ENCODE measurements at places on chromosomes 4 and X.

DNA sequence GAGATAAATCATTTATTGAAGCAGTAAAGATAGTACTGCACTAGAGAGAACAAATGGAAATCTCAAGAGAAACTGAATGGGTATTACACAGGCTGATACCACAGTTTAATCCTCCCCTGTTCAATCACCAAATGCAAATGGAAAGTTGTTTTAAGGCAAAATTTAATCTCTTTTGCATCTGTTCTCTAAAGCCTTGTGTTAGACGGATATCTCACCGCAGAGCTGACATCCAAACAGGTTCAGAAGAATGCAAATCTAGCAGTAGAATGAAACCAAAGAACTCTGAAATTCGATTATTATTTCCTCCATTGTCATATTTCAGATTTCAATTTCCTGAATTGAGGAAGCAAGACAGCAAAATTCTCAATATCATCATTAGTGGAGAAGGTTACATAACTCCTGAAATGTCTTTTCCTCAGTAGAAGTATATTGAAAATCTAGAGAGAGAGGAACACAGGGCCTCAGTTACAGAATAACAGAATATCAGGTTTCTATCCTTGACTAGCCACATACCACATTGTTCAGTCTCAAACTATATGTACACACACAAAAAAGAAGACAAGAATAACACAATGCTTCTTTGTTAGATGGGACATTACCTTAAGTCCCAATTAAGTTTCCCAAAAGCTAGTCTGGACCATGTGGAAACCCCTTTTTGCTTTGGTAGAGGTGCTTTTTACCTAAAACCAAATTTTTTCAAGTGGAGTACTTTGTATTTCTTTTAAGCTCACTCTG lies 94.1 kb upstream of the BANK1 start:
- no peak for DNase-seq

DNA sequence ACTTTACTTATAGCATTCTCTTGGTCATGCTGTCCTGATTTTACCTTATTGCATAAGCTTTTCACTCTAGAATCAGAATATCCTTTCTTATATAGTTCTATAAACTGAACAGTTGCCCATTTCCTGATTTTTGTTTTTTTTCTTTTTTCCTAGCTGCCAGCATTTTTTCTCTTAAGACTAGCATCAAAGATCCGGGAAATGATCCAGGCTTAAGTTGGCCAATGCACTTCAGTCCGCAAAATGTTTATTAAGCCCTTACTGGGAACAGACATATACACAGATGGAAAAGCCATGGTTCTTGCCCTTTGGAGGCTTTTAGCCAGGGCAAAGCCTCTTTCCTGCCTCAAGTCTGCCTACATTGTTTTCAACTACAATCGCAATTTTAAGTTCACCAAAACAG lies 10.1 kb upstream of the BMP2K start:
- no peak for DNase-seq

GRCh38 chrX:106606571-106606970 lies 5.2 kb upstream of the RADX start:
- no peak for DNase-seq

DNA sequence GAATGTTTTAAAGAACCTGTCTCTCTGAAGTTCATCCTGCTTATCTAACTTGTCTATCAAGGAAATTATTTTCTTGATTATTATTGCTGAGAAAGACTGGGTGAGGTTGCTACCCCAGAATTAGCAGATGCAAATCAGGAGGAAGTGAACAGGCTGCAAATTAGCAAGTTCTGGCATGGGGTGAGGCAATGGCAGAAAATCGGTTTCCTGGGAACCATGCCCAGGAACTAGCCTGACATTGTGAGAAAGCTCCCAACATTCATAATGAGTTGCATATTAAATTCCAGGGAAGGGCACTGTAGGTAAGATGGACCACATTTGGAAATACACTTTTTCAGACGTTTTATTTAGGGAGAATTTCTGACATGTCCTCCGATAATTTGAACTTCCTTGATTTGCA lies 11.6 kb downstream of the ARSF start:
- DNase-seq, result no peak

DNA sequence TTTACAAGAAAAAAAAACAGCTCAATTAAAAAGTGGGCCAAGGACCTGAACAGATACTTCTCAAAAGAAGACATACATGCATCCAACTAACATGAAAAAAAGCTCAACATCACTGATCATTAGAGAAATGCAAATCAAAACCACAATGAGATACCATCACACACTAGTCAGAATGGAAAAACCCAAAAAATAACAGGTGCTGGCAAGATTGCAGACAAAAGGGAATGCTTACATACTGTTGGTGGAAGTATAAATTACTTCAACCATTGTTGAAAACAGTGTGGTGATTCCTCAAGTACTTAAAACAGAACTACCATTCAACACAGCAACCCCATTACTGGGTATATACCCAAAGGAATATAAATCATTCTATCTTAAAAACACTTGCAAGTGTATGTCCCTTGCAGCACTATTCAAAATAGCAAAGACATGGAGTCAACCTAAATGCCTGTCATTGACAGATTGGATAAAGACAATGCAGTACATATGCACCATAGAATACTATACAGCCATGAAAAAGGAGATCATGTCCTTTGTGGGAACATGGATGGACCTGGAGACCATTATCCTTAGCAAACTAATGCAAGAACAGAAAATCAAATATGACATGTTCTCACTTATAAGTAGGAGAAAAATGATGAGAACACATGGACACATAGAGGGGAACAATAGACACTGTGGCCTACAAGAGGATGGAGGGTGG lies 97.6 kb downstream of the RAB28 start:
- no peak for DNase-seq

DNA sequence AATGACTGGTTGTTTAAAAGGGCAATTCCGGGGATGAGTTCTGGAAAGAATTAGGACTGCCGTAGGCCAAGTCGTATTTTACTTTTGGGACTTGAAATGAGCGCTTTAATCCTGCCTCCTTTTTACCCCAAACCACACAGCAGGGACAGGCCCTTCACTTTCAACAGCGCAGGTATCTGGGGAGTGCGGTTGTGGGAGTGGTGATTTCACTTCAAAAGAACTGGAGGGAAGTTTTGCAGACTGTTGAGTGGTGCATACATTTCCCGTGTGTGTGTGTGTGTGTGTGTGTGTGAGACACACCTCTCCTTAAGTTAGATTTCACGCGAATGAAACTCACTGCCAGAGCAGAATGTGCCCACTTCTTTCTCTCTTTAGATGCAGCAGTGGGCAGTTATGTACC lies 2.8 kb downstream of the NHS start:
- DNase-seq, result no peak

- no peak for DNase-seq
Measured at GRCh38 chr4:128451270-128451905, 163.8 kb upstream of the PGRMC2 start.

DNA sequence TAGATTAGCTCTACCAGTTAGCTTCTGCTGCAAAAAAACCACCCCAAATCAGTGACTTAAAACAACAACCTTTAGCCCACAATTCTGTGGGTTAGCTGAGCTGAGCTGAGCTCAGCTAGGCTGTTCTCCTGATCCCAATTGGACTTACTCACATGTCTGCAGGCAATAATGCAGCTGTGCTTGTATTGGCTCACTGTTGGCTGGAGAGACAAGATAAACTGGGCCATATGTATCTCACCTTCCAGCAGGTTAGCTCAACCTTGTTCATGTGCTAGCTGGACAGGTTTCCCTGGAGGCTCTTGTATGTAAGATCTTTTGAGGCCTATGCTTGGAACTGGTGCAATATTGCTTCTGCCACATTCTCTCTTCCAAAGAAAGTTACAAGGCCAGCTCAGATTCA lies 261.5 kb upstream of the ADGRL3 start:
- no peak for DNase-seq

DNA sequence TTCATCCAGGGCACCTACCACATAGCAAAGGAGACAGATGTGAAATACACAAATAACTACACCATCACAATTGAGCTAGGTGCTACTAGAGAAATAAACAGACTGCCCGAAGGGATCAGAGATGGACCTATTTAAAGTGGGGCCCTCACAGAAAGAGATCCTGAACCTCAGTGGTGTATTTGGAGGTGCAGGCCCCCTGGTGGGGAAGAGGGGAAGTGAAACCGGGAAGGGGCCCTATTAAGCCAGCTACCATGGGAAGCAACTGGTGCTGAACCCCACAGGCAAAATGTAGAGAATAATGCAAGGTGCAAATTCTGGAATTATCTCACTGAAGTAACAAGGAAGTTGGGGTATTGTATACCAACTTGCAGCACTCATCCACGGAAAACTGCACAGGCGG lies 78.6 kb upstream of the FAM9A start:
- no peak for DNase-seq

DNA sequence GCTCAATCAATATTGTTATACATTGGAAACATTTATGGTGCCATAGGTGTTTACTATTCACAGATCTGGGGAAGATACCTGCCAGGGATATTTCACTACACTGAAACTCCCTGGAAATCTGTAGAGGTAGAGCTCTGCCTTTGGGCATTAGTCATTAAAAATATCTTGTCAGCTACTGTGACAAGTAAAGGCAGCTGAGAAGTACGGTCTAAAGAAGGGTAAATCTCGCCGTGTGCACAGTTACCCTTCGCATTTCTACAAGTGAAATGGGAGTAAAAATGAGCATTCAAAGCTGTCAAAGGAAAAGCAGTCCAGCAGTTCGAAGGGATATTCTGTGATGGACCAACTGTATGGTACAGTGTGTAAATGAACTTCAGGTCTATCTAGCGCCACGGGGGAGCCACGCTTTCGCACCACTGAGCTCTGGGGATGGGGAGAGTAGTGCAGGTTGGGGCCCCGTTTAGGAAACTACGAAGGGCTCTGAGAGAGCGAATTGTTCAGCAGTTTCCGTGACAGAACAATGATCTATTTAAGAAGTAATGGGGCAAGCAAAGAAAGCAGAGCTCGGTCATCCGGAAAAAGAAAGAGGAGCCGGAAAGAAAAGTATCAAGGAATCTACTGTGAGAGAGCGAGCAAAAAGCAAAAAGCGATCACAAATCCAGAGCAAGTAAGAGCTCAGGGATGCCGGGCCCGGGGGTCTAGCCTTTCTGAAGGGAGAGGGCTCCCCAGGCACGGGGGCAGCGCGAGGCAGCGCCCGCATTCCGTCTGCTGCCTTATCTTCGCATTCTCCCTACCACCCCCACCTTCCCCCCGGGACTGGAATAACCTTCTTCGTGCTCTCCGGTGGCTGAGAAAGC lies 646 bp downstream of the TIGD4 start:
- peak; percentile 41 for DNase-seq

DNA sequence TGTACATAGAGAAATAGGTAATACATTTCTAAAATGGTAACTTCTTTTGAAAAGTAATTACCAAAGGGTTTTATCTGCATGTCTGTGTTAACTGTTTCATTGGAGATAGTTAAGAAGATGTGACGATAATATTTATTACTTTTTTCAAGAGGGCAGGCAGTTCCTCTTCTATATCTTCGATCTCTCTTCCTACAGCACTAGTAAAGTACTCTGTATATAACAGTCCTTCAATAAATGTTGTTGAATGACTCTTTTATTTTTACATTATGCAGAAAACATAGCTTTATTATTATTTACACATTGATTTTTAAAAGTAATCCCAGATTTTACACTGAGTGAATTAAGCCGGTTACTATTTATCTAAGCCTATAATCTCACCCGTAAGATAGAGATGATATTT lies 51.8 kb downstream of the TMPRSS11E start:
- DNase-seq, result no peak

GRCh38 chrX:5341902-5342301 lies 886.8 kb downstream of the NLGN4X start:
- no peak for DNase-seq

DNA sequence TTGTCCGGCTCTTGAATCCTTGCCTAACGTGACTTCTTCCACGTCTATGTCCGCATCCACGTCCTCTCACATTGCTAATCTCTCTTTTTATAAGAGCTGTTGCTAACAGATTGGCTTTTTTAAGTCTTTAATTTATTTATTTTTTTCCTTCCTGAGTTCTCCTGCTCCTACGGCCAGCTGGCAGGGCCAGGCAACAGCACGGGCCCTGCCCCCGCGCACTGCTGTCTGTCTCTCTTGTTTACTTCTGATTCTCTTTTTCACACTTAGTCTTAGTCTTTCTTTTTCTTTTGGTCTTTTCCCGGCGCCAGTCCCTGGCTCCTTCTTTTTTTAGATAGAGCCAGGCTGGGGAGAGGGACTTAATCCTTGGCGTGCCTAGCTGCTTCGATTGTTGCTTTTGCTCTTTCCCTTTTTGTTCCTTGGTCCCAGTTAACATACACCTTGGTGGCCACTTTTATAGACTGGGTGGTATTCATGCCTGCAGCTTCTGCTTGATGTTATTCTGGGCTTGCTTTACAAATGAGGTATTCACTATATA lies 53.2 kb upstream of the RBMX start:
- peak; percentile 4 for DNase-seq

GRCh38 chr4:11765849-11766453 lies 337.3 kb upstream of the HS3ST1 start:
- DNase-seq, result peak; percentile 25

GRCh38 chrX:43862434-43862833 lies 19.8 kb downstream of the MAOB start:
- DNase-seq, result no peak

- DNase-seq, result no peak
Measured at GRCh38 chr4:72314869-72315268, 254.2 kb downstream of the ADAMTS3 start.

- no peak for DNase-seq
Measured at GRCh38 chr4:8728536-8729407, 136.2 kb downstream of the CPZ start.

DNA sequence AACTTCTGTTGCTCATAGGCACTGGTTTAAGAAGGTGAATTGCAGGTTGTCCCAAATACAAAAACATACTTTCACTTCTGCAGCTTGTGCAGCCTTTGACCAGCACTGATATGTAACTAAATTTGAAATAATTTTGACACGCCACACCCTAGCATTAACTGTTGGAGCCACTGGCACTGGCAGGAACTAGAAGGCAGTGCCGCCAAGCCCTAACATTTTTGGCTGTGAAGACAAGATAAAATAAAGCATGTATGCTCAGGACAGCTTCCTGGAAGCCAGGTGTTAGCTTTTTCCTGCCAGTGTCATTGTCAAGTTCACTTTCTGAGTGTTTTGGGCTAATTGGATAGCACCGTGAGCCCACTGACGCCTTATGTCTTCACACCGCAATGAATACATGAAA lies 65.3 kb upstream of the FBXW7 start:
- DNase-seq, result no peak

GRCh38 chr4:122777846-122778673 lies 45.6 kb downstream of the BBS12 start:
- no peak for DNase-seq

DNA sequence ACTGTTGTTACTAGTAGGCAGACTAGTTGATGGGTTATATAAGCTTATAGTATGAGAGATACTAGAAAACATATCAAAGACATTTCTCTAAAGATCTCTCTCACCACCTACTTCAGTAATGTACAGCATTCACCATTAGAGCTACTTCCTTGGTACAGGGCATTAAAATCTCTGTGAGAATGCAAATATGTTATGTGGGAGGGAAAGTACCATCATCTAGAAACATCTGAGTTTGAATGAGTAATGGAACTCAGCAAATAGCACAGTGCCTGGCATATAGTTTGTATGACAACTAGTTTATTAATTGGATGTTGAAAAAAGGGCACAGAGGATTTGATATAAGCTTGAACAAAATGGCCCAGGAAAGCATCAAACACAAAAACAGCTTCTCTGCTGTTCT lies 211.1 kb downstream of the GLUD2 start:
- DNase-seq, result no peak

All from NCI-H2171 treated with DMSO at 0.1 percent for 48 hours (cell line).